Activated CD4-positive, alpha-beta T cell treated with anti-CD3 and anti-CD28 coated beads, Interleukin-2, amount 50 U/mL, for 24 hours (primary cell): ENCODE measurements at places on chromosomes 5 and 9.

DNA sequence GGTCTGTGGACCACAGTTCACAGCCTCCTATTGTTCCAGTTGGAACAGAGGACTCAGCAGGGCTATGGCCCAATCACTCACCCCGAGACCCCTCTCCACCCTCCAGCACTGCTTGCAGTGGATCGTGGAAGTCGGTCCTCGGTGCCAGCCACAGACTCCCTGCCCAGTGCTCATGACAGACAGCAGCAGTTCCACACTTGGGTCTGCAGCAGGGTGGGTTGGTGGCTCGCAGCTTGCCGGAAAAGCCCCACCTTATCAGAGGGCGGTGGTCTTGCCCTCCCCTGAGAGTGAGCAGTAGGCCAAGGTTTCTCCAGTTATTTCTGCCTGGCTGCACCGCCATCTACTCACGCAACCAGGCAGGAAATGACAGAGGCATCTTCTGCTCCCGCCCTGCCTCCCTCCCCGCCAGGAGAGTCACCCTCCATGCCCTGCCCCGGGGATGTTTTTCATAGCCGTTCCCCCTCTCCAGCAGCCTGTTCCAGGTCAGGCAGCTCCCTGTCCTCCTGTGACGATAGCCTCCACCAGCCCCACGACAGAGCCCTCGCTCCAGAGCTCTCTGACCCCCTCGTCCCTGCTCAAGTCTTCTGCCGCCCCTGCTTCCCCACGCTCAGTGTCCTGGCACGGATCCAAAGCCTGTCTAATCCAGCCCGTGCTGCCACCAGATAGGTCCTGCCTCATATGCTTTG, 34.5 kb downstream of the UNC5A start:
- no peak for DNase-seq

DNA sequence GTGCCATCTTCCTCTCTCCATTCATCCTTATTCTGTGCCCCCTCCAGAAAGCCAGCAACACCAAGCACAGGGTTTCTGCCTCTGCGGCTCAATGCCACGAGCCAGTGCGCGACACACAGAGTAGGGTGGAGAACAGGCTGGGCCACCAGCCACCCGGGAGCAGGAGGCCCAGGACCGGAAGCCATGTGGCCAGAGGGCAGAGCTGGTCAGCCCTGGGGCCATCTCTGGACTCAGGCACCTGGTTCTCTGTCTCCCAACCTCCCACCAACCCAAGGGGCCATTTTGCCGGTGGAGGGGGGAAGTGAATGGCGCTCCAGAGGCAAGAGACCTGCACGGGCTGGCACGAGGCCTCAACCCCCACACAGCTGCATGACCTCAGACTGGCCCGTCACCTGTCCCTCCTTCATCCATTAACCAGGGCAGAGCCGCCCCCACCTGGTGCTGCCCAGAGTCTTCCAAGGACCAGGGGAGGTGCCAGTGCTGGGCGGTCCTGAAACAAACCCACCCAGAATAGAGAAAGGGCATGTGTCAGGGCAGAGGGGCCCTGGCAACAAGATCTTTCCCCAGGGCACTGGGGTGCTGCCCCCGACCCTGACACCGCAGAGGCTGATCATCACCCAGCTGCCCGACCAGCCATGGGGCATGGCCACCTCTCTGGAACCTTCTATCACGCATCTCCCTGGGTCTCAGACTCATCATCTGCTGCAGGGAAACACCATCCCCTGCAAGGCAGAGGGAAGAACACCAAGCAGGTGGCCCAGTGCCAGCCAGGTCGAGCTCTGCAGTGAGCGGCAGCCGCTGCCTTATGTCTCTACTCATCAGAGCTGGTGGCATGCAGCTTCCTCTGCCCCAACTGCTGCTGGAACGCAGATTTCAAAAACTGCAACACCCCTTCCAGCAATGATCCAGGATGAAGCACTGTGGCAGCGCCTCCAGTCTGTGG, 11.9 kb downstream of the VAV2 start:
- no peak for DNase-seq

- no peak for DNase-seq
Observed at GRCh38 chr9:34492051-34492450, 30.7 kb downstream of the ENHO start.

DNA sequence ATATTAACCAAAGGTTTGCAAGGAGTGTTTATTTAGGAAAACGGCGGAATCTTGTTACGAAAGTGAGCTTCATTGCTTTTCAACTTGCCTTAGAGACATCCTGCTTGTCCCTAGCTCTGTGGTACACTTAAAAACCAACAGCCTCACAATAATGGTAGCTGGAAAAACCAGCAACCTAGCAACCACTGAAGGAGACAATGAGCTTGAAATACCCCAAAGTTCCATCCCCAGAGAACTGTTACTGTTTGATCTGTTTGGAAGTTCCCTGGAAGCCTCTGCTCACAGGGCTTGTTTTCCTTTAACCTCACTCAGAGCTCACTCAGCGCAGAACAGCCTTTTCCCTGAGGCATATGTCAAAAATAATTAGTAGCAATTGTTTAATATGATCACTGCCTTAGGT, 43.2 kb downstream of the SH3TC2 start:
- DNase-seq: no peak

DNA sequence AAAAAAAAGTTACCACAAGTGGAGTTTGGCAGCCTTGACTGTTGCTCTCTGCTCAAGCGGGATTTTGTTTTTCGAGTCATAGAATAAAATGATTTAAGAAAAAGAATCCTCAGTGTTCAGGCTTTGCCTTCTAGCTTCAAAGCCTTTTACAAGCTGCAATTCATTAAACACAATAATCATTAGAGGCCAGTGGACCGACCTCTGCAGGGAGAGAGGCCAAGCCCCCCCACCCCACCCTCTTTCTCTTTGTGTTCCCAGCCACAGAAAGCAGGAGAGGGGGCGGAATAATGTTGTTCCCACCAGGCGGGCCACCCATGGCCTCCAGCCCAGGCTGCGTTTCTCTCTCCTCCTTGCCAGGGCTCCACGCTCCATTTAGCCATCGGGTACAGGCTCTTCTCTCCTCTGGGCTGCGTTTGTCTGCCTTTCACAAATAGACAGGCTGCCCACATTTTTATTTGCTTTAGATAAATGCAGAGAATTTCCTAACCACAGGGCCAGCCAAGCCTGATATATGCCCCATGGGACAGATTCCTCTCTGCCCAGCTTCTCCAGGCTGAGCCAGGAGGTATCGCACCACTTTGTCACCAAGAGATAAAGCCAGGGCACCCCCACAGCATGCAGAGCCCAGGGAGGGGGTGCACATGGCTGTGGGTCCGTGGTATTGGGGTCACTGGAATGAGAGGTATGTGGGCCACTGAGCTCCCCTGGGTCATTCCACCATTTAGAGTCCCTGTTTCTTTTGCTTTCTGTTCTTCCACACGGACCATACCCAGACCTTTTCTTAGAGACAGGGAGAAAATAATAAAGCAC, 318.8 kb downstream of the PIK3R1 start:
- DNase-seq: no peak

DNA sequence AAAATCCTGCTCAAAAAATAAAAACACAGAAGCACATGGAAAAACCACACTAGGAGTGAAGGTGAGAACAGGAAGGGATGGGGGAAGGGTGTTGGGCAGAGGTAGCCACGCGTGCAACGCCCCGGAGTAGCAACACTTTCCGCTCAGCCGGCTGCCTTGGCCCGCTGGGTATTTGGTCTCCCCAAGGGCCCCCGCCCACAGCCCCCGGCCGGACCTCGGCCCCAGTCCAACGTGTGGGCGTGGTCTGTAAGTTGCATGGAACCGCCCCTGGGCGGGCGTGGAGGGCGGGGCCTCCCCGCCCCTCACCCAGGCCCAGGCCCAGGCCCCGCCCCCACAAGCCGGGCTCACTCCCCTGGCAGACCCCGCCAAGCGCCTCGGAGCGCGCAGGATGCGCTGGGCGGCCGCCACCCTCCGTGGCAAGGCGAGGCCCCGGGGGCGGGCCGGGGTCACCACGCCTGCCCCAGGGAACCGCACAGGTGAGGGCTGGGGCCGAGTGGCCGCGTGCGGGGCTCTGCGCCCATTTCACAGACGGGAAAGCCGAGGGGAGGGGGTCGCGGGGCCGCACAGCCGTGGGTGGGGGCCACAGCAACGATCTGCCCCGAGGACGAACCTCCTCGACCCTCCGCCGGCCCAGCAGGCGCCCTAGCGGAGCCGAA, at the start of gene SUSD3:
Gene SUSD3 (plus strand): TSS at position 347 of the 656 bp plus-strand sequence. CDS start 42 bp downstream, at position 389.
- peak; percentile 30 for DNase-seq

- DNase-seq: no peak
Observed at GRCh38 chr9:104788251-104788650, 24.3 kb downstream of the NIPSNAP3B start.

DNA sequence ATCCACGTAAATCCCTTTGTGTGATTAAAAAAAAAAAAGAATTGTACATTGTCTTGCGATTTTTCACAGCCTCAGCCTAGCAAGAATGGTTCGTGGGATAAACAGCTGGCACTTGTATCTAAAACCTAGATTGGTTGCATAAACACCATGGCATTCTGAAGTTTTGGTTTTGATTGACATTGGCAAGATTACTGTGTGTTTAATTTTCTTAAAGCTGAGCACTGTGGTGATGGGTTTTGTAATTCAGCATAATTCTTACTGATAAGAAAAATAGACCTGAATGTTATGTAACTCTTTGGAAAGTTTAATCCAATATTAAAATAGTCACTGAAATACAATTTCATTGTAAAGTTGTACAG, 23.4 kb upstream of the ANKRD18A start:
- no peak for DNase-seq

GRCh38 chr9:129860653-129861446, 25.6 kb downstream of the USP20 start:
- no peak for DNase-seq

DNA sequence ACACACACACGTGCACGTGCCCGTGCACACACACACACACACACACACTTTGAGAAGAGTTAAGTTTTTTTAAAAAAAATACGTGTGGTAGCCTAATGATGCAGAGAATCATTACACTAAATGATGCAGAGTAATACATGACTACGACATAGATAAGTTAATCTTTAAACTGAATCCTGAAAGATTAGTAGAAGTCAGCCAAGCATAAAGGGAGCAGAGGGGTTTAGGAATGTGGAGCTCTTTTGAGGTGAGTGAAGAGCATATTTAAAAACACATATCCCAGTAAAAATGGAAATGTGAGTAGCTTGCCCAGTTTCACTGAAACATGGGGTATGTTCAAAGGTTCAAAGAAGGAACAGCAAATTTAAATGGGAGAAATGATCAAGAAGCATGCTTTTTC, 61.3 kb upstream of the TYRP1 start:
- no peak for DNase-seq

DNA sequence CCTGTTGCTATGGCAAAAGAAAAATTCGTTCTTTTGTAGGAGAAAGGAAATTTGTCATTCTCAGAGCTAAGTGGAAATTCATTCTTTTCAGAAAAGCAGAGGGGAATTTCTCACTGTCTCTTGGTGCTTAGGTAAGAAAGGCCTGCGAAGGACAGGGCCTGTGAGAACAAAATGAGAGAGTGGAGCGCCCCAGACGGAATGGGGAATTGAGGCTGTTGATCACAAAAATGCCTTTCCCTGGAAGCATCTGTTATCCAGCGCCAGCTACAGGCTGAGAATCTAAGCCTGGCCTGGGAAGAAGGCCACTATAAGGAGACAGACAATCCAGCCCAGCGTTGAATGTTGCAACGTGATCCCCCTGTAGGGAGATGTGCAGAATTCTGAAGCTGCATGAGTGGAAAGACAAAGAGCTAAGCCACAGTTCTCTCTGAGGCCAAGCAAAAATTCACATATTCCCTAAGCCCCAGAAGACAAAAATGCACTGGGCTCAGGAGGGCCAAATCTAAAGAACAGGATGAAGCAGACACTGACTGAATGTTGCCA, 44.8 kb upstream of the CLK4 start:
- DNase-seq: no peak

DNA sequence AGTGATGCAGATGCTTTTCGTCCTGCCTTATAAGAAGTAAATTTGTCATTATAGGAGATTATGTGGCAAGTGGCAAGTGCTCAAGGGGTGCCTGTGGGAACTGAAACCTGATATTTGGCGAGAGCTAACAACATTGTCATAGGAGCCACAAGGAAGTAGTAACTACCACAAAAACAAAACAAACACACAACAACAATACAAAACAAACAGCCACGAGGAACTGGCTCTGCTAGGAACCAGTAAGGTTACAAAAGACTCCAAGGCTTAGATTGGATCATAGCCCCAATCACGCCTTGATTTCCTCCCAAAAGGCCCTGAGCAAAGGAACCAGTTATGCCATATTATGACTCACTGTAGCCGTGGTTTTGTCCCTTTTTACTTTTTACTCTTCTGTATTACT, 1045.2 kb downstream of the CDH12 start:
- DNase-seq: no peak

DNA sequence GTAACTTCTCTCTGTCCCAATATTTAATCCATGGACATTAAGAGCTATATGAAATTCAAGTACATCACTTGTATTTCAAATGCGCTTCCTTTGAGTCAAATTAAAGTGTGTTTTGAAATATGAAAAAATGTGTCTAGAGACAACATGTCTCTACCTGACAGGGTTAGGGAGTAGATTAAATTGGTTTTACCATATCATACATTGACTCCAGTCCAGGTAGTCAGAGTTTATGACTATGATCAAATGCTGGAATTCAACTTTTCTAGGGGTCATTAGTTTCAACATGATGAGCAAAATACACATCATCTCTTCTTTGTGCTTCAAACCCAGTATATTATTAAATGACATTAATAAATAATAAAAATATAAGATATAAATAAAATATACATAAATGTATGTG, 259.2 kb downstream of the CDH10 start:
- DNase-seq: no peak

- DNase-seq: no peak
Observed at GRCh38 chr9:22049411-22049810, 40.3 kb upstream of the CDKN2B start.

- no peak for DNase-seq
Observed at GRCh38 chr5:168317521-168318147, 26.2 kb downstream of the WWC1 start.

GRCh38 chr5:129718471-129719090, 29.3 kb upstream of the MINAR2 start:
- DNase-seq: no peak

DNA sequence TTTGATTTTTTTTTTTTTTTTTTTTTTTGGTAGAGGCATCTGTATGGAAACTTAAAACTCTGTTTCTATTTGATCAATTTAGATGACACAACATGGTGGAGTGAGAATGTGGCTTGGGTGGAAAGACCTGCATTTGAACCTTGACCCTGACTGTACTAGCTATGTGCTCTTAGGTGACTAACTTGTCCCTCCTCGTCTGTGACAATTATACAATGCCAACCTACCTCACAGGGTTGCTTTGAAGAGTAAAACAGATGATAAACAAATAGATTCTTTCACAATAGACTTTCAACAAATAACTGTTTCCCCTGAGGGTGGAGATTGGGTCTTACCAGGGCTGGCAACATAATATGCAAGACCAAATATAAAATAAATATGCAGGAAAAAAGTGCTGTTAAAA, 109.3 kb downstream of the CRB2 start:
- DNase-seq: no peak

DNA sequence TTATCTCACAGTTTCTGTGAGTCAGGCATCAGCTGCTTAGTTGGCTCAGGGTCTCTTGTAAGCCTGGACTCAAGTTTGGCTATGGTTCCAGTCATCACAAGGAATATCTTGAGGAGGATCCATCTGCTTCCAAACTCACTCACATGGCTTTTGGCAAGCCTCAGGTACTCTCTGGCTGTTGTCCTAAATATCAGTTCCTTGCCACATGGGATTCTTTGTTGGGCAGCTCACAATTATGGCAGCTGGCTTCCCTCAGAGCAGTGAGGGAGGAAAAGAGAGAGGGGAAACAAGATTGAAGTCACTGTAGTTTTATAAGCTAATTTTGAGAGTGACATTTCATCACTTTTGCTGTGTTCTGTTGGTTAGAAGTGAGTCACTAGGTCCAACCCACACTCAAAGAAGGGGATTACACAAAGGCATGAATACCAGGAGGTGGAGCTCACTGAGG, 144.5 kb downstream of the GCNT1 start:
- no peak for DNase-seq

- no peak for DNase-seq
Observed at GRCh38 chr5:95801961-95802360, 20.6 kb downstream of the GLRX start.
